T-cell (primary cell): ENCODE measurements at places on chromosomes 5 and 9.

- no peak for DNase-seq
These were observed 38.3 kb downstream of the PTGES start for GRCh38 chr9:129714511-129715061.

GRCh38 chr5:88792144-88792840 is 90.7 kb downstream of the MEF2C start:
- DNase-seq, result no peak

DNA sequence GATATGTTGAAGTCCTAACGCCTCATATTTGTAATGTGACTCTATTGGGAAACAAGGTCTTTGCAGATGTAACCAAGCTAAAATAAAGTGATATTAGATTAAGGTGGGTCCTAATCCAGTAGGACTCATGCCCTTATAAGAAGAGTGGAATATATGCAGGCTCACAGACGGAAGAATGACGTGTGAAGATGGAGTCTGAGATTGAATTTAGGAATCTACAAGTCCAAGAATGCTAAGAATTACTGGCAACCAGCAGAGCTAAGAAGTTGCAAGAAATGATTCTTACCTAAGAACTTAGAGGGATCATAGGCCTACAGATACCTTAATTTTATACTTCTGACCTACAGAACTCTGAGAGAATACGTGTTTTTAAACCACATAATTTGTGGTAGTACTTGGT is 350.0 kb upstream of the ST8SIA4 start:
- no peak for DNase-seq

GRCh38 chr5:87113861-87114260 is 153.8 kb upstream of the RASA1 start:
- no peak for DNase-seq

DNA sequence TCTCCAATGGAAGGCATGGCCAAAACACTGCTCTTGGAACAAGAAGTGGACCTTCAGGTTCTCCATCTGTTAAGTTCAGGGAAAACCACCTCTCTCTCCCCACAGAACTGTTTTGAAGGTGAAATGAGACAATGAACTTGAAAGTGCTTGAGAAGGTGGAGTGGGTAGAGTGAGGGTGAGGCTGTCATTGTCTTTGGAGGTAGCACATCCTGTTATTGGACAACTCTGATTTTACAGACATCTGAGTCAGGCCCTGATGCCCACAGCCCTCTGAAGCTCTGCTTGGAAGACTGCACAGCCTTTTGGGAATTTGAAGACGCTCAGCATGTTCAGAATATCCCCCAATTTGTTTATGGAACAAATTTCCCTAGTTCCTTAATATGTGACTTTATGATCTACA is 27.6 kb upstream of the TEX48 start:
- DNase-seq, result no peak

DNA sequence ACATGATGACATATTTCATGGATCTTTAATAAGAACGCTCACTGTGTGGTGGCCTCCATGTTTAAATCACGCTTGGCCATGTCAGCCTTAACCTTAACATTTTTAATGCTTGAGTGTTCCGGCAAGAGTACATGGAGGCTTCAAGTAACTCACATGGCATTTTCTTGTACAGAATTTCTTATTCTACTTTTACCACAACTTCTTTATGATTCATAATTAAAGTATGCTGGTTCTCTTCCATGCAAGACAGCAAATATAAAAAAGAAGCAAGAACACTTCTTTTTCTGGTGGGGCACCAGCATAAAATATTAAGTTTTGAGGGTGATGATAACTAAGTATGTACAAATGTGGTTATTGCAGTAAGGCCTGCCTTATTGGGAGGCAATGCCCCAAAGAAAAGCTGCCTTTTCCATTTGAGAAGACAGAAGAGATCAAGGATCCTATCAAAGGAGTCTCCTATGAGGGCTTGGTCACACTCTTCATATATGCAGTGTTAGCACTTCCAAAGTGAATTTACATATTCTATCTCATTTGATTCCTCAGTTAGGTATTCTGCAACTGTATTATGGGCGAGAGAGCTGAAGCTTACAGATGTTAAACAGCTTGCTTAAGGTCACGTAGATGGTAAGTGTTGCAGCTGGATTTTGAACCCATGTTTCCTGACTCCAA is 382.7 kb upstream of the MEF2C start:
- DNase-seq, result no peak

GRCh38 chr9:87541663-87542062 is 44.0 kb downstream of the DAPK1 start:
- no peak for DNase-seq

- DNase-seq, result peak; percentile 43
These were observed 1.9 kb upstream of the FST start for GRCh38 chr5:53478411-53479044.

DNA sequence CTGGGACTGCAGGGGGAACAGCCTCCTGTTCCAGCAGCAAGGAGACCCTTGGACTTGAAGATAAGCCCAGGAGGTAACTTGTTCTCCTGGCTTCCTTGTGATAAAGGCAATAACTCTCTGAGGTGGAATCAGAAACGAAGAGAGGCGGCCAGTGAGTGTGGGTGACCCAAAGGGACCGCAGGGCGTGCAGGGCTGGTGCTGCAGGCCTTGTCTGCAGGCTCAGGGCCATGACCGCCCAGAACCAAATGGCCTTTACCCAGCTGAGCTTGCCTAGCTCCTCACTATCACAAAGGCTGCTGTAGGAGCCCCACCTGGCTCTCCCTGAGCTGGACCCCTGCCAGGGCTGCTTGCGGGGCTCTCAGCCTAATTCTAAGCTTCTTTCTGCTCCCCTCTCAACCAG is 72.5 kb downstream of the NDFIP1 start:
- no peak for DNase-seq

DNA sequence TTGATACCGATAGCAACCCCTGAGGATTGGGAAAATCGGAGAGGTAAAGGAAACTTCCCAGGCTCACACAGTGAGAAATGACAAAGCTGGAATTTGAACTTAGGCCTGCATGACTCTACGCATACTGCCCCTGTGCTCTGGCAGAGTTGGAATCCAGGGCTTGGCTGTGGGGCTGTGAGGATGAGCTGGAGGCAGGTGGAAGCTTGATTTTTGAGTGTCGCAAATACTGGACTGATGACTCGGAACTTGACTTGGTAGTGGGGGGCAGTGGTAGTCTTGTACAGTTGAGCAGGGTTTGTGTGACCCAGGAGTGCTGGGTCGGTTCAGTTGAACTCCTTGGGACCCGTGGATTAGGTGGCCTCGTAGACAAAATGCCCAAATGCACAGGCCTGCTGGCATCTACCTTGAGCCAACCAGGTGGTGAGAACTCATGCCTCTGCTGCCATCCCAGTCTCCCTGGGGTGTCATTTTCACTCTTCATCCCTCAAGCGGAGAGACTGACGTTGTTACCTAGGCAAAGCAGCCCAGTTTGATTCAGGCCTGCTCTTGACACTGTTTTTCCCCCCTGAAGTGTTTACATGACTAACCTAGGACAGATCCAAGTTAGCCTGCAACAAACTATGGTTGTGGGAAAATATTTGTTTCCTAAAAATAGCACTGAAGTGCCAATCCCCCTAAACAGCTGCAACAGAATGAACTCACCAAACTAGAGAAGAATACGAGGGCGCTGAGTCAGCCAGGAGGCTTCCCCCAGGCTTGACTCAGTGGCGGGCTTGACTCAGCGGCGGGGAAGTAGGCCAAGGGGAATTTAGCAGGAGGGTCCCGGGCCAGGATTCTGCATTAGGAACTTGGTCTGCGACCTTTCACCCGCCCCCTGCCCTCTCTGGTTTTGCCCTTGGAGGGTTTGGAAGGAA is 45.7 kb upstream of the ORM1 start:
- no peak for DNase-seq
